ENCODE measurements at places on chromosomes 16 and 17.

GRCh38 chr17:78974635-78975591 is 4.8 kb downstream of the LGALS3BP start:
- DNase-seq: no peak

- no peak for DNase-seq
Measured at GRCh38 chr16:67468731-67469130, 12.2 kb downstream of the ATP6V0D1 start.

DNA sequence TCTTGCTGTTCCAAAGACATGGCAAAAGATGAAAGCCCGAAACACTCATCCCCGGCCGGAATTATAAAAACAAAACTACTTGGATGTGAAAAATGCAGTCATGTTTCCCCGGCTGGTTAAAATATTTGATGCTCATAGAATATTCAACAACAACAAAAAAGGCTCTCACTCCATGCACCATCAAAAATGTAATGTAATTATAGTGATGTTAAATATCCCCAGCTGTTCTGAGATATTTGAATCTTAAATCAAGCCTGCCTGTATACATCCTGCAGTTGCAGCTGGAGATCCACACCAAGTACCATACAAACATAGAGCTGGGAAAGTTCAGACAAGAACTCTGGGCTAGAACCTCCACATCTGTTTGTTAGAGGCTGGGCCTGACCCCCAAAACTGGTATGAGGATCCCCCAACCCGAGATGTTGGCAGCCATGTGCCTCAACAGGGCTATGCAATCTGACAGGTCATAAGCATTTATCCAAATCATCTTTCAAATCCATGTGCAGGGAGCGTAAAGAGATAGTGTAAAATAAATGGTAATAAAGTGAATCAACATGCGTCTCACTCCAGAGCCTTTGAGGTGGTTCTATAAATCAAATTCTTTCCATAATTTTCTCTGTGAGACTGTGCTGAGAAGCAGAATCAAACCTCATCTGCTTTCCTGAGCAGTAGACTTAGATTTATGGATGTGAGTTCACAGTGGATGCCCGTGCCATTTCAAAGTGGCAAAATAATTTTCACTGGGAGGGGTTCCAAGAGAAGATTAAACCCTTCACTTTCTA is 12.7 kb downstream of the ASIC2 start:
- no peak for DNase-seq

DNA sequence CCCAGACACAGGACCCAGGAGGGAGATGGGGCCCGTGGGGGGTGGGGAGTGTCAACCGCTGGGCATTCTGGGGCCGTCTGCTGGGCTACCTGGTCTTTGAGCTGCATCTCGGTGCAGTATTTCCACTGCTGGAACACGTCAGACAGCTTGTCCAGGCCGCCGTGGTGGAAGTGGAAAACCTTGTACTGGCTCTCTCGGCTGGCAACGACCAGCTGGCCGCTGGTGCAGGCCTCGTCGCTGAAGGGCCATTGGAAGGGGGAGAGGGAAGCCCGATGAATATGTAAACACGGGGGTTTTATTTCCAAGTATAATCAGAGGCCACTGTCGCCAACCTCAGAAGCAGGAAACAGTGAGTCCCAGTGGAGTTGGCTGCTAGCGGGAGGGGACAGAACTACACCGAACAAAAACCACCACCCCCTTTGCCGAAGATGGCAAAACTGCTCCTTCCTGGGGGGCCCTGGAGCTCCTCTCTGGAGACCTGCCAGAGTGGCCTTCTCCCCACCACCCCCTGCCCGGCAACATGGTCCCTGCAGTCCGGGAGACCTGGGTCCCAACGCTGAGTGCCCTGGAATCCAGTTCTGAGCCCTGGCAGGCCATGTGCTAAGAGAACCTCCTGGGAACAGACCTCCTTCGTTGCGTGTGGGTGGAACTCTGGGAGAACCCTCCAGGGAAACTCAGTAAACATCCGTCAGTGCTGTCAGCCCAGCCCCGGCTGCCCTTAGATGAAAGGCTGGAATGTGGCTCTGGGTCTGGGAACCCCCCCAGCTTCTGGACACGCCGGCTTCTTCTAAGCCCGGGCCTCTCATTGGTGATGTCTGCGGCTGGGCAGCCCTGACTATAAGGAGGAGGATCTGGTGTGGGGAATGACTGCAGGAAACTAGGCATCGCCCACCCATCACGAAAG is 84.1 kb downstream of the TBC1D16 start:
- DNase-seq: no peak

GRCh38 chr16:5002699-5003143 is 31.0 kb downstream of the NAGPA start:
- no peak for DNase-seq

DNA sequence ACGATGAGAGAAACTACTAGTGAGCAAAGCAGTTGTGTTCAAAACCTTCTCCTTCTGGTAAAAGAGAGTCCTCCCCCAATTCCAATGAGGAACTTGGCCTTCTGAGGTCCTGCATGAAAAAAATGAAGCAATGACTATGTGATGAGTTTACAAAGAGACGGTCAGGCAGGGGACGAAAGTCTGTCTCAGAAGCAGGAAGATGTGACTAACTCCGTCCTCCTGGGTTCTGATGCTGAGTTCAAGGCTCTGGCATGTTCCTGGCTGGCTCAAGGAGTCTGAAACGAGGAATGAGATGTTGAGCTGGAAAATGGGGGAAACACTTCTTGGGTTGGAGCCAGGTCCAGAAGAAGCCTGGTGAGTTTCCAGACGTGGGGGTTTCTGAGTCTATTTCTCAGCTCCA is 129.6 kb downstream of the CPPED1 start:
- DNase-seq: no peak

DNA sequence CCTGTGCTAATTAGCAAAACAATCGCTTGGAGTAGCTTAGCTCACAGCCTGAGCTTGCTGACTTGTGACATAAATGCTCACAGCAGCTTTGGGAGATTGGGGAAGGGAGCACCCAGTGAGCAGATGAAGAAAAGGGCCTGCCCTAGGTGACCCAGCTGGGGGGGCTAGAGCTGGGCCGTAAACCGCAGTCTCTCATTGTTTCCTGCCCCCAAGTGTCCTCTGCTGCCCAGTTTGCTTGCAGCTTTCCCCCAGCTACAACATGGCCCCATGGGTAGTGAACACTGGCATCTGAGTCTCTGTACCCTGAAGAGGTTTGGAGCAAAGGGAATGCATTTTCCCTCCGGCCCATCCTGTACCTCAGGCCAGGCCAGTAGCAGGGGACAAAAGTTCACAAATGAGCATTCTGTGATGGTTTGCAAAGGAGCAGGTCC is 349.4 kb downstream of the SLC39A11 start:
- DNase-seq: no peak

- DNase-seq: no peak
Measured at GRCh38 chr16:56277075-56277474, 85.8 kb downstream of the GNAO1 start.

GRCh38 chr16:64153718-64154117 is 968.1 kb downstream of the CDH11 start:
- DNase-seq: no peak

GRCh38 chr17:38867179-38867967 is 2.5 kb upstream of the LASP1 start:
- DNase-seq: no peak
